ENCODE measurements at places on chromosomes 2 and 18.

- DNase-seq, result no peak
These were observed 20.4 kb downstream of the ATP6V1B1 start for GRCh38 chr2:70956141-70956540.

DNA sequence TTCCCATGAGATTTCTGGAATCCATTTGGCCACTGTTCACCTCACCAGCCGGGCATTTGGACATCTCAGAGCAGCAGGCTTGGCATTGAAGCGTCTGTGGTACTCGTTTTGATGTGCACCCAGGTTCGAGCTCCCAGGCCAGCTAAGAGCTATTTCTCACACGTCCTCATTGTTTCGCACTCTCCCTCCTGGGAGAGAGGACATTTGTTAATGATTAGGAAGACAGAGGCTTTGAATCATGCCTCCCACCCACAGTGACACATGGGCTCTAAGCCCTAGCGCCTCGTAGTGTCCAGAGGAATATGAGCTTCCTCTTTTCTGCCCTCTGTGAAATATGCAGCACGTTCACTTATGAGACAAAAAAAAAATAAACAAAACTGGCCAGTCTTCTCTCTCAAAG, 361.8 kb downstream of the RND3 start:
- DNase-seq, result no peak

- DNase-seq, result no peak
These were observed 1312.8 kb upstream of the ZEB2 start for GRCh38 chr2:145832681-145833080.

- no peak for DNase-seq
These were observed 23.7 kb downstream of the DDX1 start for GRCh38 chr2:15615301-15615920.

GRCh38 chr18:36211612-36212065, 24.3 kb downstream of the MOCOS start:
- DNase-seq, result no peak

GRCh38 chr2:201906777-201907562, 100.6 kb downstream of the CDK15 start:
- peak; percentile 26 for DNase-seq

- DNase-seq, result no peak
These were observed 77.9 kb downstream of the EML6 start for GRCh38 chr2:54801352-54801751.

- no peak for DNase-seq
These were observed 45.9 kb downstream of the NCK2 start for GRCh38 chr2:105790461-105791149.

DNA sequence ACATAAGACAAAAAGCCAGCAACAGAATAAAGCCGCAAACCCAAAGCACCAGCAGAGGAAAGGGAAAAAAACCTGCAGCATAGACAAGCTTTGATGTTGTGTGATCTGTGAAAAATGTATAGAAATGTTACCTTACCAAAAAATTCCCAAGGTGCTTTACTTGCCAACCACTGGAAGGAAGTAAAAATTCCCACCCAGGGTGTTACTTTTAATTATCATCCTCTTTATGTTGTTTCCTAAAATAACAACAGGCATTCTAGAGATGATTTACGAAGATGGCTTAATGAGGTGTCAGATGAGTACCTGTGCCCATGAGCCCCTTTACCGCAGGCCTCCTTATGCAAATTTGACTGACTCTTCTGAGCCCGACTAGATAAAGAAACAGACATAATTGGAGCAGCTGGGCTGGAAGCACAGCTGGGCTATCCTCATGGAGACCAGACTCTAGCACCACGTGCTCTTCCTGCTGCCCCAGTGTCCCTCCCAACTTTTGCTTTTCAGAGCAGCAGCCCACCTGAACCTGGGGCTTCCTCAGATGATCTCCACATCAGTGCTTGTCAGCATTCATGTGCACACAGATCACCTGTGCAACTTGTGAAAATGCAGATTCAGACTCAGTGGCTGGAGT, 41.5 kb downstream of the SRSF7 start:
- DNase-seq, result no peak

DNA sequence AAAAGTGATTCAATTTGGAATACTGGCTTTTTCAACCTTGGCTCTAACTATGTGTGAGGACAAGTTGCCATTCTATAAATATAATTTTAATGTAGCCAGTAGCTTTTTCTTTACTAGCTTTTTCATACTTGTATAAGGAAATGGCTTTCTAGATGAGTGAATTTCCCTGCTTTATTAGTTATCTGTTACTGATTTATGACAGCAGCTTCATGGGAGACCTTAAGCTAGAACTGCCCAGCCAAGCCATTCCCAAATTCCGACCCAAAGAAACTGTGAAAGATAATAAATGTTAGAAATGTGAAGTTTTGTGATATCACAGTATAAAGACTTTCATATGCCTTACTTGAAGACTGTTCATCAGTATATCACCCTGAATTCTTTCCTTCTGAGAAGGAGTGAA, 32.3 kb downstream of the BABAM2 start:
- DNase-seq, result no peak

DNA sequence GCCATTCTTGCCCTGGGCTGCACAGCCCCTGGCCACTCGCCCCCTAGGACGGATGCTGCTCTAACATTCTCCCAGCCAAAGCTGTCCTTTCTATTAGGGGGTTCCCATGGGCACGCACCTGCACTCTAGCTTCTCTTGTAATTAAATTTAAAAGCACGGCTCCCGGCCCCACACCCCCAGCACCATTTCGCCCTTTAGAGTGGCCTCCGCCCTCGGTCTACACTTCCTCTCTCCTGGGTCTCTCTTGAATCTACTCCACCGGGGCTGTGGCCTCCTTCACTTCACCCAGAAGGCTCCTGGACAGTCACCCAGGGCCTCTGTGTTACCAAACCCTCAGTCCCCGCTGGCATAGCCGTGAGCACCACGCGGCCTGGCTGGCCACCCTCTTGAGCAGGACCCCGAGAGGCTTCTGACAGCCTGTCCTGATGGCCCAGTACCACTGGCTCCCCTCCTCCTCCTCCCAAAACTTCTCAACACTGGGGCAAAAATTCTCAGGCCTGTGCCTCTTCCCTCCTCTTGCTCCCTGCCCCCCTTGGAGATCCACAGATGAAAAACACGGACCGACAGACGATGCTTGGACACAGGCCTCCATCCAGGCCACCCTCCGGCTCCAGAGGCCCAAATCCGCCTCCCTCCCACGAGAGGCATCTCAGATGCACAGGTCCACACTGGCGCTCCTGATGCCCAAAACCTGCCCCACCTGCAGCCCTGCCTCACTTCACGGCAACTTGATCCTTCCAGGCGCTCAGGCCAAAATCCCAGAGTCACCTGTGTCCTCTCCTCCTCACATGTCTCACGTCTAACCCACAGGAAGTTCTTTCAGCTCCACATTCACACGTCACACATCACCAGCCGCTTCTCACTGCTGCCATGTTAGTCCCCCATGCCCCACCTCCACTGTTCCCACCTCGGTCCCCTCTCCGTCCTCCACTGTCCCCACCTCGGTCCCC, 6.9 kb upstream of the RAB17 start:
- no peak for DNase-seq

DNA sequence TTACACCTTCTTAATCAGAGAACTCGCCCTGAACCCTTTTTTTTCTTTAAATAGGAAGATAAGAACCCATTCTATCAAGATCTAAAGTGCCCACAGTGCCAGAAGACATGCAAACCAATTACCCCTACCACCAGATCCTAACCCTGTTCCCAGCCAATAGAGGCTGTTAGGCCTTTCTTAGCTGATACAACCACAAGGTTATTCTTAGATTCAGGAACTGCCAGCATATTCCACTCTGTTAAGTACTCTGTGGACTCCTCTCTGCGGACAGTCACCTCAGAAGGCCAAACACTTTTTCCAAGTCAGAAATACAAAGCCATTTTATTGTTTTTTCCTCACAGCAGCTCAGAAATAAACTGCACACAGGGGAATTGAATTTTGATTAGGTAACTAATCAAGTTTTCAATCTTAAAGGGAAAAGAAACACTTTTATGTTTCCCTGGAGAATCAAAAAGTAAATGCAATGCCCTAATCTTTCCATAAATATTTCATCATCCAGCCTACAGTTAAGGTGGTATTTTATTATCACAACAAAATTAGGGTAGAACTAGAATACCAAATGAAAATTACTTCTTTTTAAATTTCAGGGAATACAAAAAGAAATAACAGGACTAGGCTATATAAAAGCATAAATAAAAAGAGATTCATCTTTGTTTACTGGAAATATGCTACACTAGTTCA, 111.4 kb downstream of the NBAS start:
- no peak for DNase-seq

DNA sequence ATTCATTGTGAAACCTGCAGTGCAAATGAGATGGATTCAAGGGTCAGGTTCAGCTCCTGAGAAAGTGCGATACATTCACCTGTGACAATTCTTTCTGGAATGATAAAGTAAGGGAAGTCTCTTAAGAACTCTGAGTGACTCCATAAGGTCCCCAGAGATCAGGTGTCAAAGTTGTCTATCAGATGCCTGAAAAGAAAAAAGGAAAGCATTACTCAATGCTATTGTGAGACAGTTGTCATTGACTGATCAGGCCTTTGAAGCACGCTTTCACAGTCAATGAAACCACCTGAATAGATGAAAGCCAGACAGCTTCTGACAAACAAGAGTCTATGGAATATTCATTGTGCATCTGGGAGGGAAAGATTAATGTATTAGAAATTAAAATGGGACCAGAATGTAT, 252.7 kb upstream of the GALNT5 start:
- no peak for DNase-seq

DNA sequence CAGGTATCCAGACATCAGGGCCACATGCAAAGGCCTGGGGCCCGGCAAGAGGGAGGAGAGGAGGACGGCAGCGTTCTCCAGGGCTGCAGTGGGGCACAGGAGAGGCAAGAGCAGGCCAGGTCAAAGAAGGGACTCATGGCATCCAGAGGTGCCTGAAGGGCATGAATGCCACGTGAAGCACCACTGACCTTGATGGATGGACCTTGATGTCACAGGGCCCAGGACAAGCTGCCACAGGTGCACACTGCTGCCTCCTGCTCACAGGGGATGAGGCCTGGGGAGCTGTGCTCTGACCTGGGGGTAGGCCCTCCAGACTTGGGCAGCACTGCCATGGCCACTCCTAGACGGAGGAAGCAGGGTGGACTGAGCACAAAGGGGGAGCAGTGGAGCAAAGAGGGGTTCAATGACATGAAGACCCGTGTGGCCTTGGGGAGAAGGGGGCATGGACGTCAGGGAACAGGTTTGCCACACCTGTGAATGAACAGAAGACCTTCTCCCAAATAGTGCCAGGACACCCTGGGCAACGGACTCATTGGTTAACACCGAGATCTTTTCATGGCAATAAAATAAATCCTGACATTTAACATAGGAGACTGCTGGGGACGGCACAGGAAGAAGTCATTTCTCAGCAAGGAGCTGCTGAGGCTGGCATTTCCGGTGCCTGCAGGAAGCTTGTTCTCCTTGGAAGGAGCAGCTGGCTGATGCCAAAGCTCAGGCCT, 65.6 kb downstream of the EMX1 start:
- no peak for DNase-seq

GRCh38 chr2:62142054-62142453, 53.9 kb upstream of the B3GNT2 start:
- no peak for DNase-seq

- DNase-seq, result no peak
These were observed 186.2 kb upstream of the GCFC2 start for GRCh38 chr2:75896779-75897366.

DNA sequence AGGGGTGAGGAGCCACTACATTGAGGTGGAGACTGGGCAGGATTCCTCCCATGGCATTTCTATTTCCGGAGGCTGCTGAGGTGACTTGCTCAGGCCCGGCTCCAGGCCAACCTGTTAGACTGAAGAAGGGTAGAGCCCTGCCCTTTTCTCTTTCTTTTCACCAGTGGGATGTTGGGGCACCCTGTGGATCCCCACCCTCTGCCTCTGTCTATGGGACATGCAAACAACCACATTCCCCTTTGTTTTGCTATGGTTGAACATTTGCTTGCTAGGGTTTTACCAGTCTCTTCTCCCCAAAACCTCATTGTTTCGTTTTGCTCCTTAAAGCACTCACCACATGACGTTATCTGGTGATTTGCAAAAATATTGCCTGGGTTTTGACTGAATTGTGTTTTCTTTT, 183.3 kb downstream of the ARL4C start:
- DNase-seq, result no peak

GRCh38 chr18:4582431-4583335, 127.6 kb upstream of the DLGAP1 start:
- no peak for DNase-seq

DNA sequence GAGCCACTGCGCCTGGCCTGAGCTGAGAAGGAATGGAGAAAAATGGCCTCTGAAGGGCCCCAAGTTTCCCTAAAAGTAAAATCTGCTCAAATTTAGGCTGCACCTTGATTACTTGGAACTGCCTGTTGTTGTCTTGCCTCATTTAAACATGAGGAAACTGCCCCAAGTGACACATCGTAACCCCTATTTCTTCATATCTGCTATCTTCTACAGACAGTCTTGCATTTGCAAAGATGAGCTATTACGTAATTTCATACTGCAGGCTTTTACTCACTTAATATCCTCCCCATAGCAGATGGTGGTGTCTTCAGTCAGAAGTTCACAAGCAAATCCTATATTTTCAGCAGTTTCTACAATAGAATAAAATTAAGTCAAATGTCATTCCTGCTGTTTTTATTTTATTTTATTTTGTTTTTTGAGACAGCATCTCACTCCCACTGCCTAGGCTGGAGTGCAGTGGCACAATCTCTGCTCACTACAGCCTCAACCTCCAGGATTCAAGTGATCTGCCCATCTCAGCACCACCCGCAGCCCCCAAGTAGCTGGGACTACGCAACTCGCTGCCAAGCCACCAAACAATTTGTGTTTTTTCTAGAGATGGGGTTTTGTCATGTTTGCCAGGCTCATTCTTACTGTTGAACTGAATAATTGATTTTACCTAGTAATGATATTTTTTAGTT, 45.3 kb upstream of the NARS1 start:
- no peak for DNase-seq

- DNase-seq, result no peak
These were observed 451.3 kb upstream of the VWC2L start for GRCh38 chr2:213959589-213959988.

DNA sequence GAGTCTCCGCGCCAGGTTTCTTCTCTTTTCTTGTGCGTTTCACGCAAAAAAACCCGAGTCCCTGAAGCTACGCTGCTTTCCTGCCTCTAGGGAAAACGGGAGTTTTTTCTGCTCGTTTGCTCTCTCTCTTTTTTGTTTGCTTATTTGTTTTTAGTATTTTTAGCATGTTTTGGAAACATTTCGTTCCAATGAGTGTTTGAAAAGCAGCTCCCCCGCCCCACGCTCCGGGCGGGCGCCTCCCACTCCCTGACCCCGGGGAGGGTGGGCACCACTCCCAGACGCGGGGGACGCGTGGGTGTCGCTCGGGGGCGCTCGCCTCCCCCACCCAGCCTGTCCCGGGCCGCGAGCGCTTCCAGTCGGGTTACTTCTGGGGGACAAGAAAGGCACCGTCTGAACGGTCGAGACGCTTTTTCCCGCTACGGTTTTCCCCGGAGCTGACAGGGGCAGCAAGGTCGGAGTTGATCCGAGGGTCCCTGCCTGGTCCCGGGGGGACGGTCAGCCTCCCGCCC, 446 bp upstream of the EFHD1 start:
- peak; percentile 49 for DNase-seq

DNA sequence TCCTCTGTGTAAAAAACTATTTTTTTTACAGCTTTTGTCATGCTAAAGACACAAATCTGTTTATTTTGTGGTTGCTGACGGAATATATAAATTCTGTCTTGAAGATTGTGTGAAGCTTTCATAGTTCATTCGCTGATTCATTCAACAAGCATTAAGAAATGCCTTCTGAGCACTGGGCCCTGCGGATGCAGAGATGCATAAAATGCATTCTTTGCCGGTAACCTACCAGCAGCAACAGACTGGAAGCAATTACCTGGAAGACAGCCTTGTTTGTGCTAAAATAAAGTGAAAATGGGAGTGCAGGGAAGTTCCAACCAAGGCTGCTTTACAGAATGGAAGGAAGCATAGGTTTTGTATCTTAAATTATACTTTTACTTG, 119.7 kb downstream of the PMAIP1 start:
- DNase-seq, result no peak
